Neuronal stem cell (in vitro differentiated cells): ENCODE measurements at places on chromosomes 2 and 18.
A peak's percentile ranks its signal among the peaks of the same experiment; 100 is the strongest.

DNA sequence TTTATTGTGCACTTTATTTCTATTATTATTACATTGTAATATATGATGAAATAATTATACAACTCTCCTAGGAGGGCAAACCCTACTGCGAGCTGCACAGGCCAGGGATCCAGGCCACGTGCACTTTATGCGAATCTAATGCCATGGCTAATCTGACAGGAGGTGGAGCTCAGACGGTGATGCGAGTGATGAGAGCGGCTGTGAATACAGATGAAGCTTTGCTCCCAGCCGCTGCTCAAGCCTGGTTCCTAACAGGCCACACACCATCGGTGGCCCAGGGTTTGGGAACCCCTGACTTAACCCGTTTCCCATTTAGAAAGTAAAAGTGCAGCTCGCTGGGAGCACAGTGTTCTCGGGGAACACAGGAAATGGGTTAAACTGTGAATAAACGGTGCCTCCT is 40.8 kb upstream of the RAB6D start:
- no peaks in the 10 kb centered on the region for H3K27me3 ChIP-seq
- no peak for DNase-seq
- no peaks in the 10 kb centered on the region for H3K36me3 ChIP-seq
- H3K4me3 ChIP-seq, result no peak overlapping the region

- H3K27me3 ChIP-seq, result no peaks in the 10 kb centered on the region
- no peak overlapping the region for H3K27ac ChIP-seq
- no peaks in the 10 kb centered on the region for H3K4me1 ChIP-seq
- no peaks in the 10 kb centered on the region for H3K36me3 ChIP-seq
Measured at GRCh38 chr2:224055101-224055500, 16.0 kb upstream of the SERPINE2 start.

DNA sequence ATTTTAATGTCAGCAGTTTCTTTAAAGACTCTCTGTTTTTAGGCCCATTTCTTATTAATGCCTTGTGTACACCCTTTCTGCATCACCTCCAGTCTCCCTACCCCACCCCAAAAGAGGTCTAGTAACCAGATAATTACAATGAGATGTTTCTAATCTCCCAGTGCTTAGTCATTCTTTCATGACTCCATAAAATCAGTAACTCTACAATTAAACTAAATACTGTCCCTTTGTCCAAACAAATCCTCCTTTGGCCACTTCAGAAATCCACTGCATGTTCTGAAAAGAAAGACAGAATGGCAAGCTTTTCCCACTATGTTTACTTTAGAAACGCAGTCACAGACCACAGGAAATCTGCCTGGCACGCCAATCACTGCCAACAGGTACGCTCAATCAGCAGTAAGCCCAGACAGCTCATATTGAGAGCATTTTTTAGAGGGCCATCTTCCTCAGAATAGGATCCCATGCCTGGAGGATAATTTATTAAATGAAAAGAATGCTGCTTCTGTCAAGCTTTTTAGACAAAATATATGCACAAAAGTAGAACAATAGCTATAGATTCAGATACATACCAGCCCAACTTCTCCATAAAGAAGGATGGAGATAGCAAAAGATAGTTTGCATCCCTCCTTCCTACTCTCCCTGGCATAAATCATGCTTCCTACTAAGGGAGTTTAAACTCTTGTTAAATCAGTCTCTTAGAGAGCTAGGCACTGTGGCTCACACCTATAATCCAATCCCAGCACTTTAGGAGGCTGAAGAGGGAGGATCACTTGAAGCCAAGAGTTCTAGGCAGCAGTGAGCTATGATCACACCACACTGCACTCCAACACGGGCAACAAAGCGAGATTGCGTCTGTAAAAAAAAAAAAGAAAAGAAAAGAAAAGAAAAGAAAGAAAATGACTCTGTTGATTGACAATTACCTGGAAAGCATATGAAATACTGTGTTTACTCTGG is 14.6 kb downstream of the CLASP1 start:
- H3K27ac ChIP-seq, result no peak overlapping the region
- H3K4me3 ChIP-seq, result no peak overlapping the region
- H3K4me1 ChIP-seq, result peaks cover 2% of the 10 kb centered on the region
- peaks cover 6% of the 10 kb centered on the region for H3K36me3 ChIP-seq
- DNase-seq, result no peak

GRCh38 chr2:18552351-18553077 is 7.9 kb downstream of the RDH14 start:
- DNase-seq, result no peak
- no peaks in the 10 kb centered on the region for H3K27me3 ChIP-seq
- H3K36me3 ChIP-seq, result peaks cover 3% of the 10 kb centered on the region
- no peaks in the 10 kb centered on the region for H3K4me1 ChIP-seq
- no peak overlapping the region for H3K27ac ChIP-seq
- no peak overlapping the region for H3K4me3 ChIP-seq

- DNase-seq, result no peak
- H3K36me3 ChIP-seq, result peaks cover 31% of the 10 kb centered on the region
- peaks cover 21% of the 10 kb centered on the region for H3K4me1 ChIP-seq
- H3K4me3 ChIP-seq, result no peak overlapping the region
Measured at GRCh38 chr2:24832931-24833701, 39.9 kb downstream of the CENPO start.

- no peak overlapping the region for H3K27ac ChIP-seq
- DNase-seq, result no peak
- H3K27me3 ChIP-seq, result no peaks in the 10 kb centered on the region
- no peaks in the 10 kb centered on the region for H3K4me1 ChIP-seq
- no peak overlapping the region for H3K4me3 ChIP-seq
Measured at GRCh38 chr18:78754311-78755043, 225.1 kb upstream of the SALL3 start.

DNA sequence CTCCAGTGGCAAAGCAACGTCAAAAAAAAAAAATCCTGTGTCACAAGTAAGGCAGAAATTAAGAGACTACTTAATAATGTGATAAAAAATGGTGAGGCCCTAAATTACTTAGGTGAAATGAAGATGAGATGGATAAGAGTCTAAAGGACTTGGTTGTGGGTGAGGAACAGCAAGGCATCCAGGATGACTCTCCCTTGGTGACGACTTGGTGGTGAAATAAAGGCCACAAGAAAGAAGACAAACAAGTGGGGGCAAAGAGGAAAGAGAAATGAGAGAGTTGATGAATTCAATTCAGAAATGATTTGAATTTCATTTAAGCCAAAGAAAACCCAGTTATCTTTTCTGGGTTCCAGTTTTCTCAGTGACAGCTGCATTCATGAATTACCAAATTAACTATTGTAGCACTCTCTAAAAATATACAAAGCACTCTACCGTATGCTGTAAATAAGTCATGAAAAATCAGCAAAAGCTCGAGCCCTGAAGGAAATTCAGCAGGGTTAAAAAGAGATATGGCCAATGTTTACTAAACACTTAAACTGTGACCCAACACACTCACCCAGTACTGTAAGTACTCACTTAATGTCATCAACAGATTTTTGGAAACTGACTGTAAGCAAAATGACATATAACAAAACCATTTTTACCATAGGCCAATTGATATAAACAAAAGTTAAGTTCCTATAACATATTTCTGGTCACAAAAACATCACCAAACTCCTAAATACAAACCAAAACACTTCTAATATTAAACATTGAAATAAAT is 1.4 kb downstream of the METTL8 start:
- no peak overlapping the region for H3K4me3 ChIP-seq
- H3K36me3 ChIP-seq, result peaks cover 3% of the 10 kb centered on the region
- H3K27ac ChIP-seq, result no peak overlapping the region
- no peak for DNase-seq

GRCh38 chr18:24972577-24972976 is 379.4 kb downstream of the ZNF521 start:
- no peaks in the 10 kb centered on the region for H3K27me3 ChIP-seq
- DNase-seq, result no peak
- no peaks in the 10 kb centered on the region for H3K4me1 ChIP-seq

DNA sequence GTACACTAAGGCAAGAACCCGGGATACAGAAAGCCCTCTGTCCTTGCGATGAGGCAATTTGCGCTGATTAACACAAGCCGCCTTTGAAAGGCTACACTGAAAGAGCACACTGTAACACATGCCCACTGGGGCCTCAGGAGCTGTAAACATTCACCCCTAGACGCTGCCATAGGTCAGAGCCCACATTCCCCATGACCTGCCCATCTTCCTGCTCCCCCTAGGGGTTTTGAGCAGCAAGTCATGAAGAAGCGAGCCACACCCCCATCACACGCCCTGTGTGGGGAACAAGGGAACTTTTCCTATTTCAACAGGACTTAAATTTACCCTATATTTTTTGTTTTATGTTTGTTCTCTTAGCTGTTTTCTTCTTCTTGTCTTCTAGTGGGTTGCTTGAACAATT is 47.8 kb upstream of the SLC4A10 start:
- no peaks in the 10 kb centered on the region for H3K4me1 ChIP-seq
- H3K27me3 ChIP-seq, result no peaks in the 10 kb centered on the region
- no peak overlapping the region for H3K27ac ChIP-seq
- H3K36me3 ChIP-seq, result no peaks in the 10 kb centered on the region
- no peak overlapping the region for H3K4me3 ChIP-seq

DNA sequence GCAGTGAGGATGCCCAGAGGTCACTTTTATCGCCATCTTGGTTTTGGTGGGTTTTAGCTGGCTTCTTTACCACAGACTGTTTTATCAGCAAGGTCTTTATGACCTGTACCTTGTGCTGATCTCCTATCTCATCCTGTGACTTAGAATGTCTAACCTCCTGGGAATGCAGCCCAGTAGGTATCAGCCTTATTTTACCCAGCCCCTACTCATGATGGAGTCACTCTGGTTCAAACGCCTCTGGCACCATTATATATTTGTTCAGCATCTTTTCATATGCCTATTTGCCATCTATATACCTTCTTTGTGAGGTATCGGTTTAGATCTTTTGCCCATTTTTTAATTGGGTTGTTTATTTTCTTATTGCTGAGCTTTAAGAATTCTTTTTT is 7.2 kb upstream of the CCNT2 start:
- no peak for DNase-seq
- no peak overlapping the region for H3K27ac ChIP-seq
- no peaks in the 10 kb centered on the region for H3K4me1 ChIP-seq

DNA sequence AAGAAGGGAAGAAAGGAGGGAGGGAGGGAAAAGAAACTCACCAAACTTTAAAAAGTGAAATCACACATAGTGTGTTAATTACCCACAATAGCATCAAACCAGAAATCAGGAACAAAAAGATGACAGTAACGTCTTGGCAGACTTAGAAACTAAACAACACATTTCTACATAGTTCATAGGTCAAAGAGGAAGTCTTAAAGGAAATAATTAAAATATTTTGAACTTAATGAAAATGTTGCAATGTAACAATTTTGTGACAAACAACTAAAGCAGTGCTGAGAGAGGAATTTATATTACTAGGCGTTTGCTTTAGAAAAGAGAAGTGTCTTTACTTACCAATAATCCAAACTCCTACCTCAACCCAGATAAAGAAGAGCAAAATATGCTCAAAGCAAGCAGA is 505.0 kb upstream of the ID2 start:
- H3K27ac ChIP-seq, result no peak overlapping the region
- no peak overlapping the region for H3K4me3 ChIP-seq
- no peaks in the 10 kb centered on the region for H3K36me3 ChIP-seq
- no peaks in the 10 kb centered on the region for H3K4me1 ChIP-seq
- no peaks in the 10 kb centered on the region for H3K27me3 ChIP-seq
- DNase-seq, result no peak

DNA sequence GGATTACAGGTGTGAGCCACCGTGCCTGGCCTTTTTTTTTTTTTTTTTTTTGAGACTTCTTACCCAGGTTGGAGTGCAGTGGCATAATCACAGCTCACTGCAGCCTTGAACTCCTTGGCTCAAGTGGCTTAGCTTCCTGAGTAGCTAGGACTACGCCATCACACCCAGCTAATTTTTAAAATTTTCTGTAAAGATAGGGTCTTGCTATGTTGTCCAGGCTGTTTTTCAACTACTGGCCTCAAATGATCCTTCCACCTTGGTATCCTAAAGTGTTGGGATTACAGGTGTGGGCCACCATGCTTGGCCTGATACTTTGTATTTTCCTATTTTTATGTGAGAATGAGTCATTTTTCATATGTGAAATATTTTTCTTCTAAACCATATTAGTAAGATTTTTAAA is 13.7 kb downstream of the ELP2 start:
- no peak for DNase-seq
- no peak overlapping the region for H3K4me3 ChIP-seq
- H3K4me1 ChIP-seq, result no peaks in the 10 kb centered on the region
- no peak overlapping the region for H3K27ac ChIP-seq
- peaks cover 18% of the 10 kb centered on the region for H3K36me3 ChIP-seq

DNA sequence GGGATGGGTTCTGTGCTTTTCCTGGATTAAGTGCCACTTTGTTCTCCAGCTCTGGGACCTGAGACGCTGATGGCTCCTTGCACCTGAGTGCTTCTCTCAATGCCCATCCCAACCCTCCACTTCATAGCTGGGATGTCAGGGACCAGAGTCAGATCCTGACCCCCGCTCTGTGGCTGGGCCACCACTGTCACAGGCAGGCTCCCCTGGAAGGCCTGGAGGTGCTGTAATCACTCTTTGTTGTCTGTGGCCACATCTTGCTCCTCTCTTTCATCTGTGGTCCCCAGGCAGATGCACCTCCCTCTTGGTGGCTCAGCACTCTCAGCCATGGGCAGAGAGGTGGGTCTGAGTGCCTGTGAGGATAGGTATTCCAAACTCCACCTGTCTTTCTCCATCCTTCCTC is 62.4 kb downstream of the CAPN13 start:
- H3K27me3 ChIP-seq, result no peaks in the 10 kb centered on the region
- no peaks in the 10 kb centered on the region for H3K36me3 ChIP-seq
- no peak overlapping the region for H3K27ac ChIP-seq
- H3K4me1 ChIP-seq, result no peaks in the 10 kb centered on the region
- DNase-seq, result no peak

- no peaks in the 10 kb centered on the region for H3K4me1 ChIP-seq
- DNase-seq, result no peak
- H3K27ac ChIP-seq, result no peak overlapping the region
- H3K36me3 ChIP-seq, result no peaks in the 10 kb centered on the region
- peaks cover 19% of the 10 kb centered on the region for H3K27me3 ChIP-seq
Measured at GRCh38 chr18:59561612-59562011, 135.6 kb downstream of the CCBE1 start.

GRCh38 chr2:15768615-15769014 is 171.7 kb upstream of the MYCN start:
- DNase-seq, result peak; percentile 48
- H3K27ac ChIP-seq, result no peak overlapping the region
- peaks cover 13% of the 10 kb centered on the region for H3K4me1 ChIP-seq
- H3K36me3 ChIP-seq, result no peaks in the 10 kb centered on the region
- peaks cover 20% of the 10 kb centered on the region for H3K27me3 ChIP-seq
- no peak overlapping the region for H3K4me3 ChIP-seq

DNA sequence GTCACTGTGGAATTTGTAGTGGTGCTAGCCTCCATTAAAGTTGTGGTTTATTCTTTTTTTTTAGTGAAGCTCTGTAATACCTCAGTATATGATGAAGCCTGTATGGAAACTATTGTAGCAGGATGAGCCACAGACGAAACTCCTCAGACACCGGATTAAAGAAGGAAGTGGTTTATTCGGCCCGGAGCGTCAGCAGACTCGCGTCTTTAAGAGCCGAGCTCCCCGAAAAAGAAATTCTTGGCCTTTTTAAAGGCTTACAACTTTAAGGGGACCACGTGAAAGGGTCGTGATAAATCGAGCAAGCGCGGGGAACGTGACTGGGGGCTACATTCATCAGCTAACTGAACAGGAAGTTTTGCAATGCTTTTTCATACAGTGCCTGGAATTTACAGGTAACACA is 8.1 kb upstream of the CCL20 start:
- H3K4me1 ChIP-seq, result no peaks in the 10 kb centered on the region
- H3K36me3 ChIP-seq, result no peaks in the 10 kb centered on the region
- H3K27ac ChIP-seq, result no peak overlapping the region
